ENCODE measurements at places on chromosomes 3 and 15.

DNA sequence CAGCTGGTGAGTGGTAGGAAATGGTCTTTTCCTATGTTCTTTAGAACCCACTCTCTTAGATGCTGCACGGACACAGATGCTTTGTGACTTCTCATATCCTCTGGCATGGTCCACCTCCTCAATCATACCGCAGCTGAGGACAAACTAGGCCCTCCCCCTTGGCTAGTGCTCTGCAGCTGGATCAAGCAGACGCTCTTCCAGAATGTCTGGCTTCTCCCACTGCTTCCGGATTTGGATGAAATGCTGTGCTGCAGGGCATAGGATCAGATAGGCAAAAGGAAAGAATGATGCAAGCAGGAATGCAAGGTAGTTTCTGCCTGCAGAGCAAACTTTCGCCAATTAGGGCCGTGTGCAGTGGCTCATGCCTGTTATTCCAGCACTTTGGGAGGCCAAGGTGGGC, 75.7 kb upstream of the SLC4A7 start:
- DNase-seq: no peak

GRCh38 chr15:78808550-78808949, 2.7 kb downstream of the ADAMTS7 start:
- DNase-seq: peak; percentile 51

- no peak for DNase-seq
These were observed 142.8 kb downstream of the NTRK3 start for GRCh38 chr15:88113613-88114308.

- DNase-seq: peak; percentile 46
These were observed 4.1 kb upstream of the GCSAM start for GRCh38 chr3:112136959-112137693.

DNA sequence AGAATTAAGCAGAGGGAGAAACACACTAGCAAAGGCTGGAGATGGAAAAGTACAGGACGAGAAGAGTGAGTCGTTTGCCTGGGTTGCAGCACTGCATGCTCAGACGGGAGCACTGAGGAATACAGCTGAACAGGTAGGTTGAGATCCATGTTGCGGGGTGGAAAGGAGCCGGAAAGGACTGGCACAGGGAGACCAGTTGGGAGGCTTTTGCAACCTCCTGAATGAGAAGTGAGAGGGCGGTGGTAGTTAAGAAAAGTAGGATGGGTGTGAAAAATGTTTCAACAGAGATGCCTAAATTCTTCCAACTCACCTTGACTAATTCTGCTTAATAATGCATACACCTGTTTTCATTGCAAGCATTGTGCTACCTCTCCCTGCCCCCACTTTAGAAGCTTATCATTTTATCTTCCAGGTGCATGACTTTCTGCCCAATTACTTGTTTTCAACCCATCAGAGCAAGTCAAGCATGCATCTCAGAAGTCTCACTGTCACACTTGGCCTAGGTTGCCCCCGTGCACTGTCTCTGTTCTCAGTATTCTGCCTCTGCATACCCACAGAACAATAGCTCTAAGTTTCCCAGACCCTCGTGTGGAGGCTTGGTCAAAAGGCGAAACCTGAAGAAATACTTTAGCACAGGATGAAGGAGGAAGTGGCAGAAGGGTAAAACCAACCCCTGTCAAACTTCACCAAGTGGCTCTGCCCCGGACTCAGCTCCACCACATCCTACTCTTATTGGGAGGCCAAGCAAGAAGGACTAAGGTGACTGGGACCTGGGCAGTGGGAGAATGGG, 199.3 kb upstream of the BCL6 start:
- no peak for DNase-seq

- no peak for DNase-seq
These were observed 599.5 kb upstream of the KCNMB2 start for GRCh38 chr3:177936721-177937120.

GRCh38 chr3:120113128-120114116, 19.2 kb upstream of the GSK3B start:
- DNase-seq: no peak

DNA sequence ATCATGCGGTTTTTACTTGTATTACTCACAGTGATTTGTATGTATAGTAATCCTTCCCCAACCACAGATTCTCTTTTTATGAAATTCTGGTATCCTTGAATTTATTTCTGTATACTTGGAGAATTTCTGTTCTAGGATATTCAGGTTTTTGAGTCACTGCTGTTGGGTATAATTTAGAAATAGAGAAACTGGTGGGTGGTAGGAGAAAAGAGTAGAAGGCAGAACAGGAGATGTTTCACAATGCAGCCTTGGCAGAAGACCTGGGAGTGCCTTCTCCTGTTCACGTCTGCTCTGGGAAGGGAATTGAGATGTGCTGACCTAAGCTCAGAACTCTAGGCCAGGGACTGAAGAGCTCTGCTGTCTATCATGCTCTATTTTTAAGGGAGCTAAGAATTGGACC, 193.6 kb downstream of the EPHB1 start:
- no peak for DNase-seq

DNA sequence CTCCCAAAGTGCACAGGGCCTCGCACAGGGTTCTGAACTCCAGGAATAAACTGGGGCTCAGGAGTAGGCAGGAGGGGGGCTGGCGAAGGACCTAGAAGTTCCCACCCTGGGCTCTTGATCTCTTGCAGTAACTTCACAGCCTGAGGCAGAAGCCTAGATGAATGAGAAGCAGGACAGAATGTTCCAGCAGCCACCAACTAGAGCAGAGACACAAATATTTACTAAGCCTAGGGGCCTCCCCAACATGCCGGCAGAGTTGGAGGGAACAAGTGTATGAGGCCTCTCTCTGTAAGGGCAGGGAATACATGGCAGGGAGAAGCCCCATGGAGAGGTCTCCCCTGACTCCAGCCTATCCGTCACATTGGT, 25.3 kb upstream of the C15orf39 start:
- DNase-seq: no peak

DNA sequence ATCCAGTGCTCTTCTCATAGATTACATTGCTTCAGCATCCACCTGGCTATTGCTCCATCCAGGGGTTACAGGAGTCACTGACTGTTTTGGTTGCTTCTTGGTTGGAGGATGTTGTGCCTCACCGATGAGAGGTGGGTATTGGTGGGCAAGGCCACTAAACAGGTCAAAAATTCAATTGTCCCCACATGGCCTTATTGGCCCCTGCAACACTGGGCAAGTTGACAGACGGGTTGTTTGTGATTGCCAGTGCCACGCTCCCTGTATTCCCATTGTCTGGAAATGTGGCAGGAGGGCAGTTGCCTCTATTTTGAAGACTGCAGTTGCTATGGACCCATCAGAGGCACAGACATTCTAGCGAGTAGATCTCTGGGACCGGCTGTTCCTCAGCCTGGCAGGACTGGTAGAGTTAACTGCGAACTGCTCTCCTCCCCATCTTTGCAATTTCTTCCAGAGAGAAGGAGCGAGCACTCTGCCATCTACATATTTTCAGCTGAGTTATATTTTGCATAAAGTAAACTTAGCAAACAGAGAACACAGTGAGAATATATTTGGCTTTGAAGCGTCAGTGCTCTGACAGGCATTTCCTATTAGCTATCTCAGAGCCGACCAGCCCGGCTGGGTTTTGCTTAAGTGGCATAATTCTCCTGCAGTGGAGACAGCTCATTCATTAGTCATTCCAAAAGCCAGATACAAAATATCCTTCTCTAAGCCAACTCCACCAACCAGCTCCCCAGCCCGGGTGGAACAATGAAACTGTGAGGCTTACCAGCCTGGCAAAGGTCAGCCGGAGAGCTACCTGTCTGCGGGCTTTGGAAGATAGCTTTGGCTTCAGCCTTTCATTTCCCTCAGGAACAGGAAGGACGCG, 26.0 kb upstream of the MAGEF1 start:
- DNase-seq: peak; percentile 5

- no peak for DNase-seq
These were observed 2.9 kb downstream of the FAM240A start for GRCh38 chr3:46615050-46615775.

DNA sequence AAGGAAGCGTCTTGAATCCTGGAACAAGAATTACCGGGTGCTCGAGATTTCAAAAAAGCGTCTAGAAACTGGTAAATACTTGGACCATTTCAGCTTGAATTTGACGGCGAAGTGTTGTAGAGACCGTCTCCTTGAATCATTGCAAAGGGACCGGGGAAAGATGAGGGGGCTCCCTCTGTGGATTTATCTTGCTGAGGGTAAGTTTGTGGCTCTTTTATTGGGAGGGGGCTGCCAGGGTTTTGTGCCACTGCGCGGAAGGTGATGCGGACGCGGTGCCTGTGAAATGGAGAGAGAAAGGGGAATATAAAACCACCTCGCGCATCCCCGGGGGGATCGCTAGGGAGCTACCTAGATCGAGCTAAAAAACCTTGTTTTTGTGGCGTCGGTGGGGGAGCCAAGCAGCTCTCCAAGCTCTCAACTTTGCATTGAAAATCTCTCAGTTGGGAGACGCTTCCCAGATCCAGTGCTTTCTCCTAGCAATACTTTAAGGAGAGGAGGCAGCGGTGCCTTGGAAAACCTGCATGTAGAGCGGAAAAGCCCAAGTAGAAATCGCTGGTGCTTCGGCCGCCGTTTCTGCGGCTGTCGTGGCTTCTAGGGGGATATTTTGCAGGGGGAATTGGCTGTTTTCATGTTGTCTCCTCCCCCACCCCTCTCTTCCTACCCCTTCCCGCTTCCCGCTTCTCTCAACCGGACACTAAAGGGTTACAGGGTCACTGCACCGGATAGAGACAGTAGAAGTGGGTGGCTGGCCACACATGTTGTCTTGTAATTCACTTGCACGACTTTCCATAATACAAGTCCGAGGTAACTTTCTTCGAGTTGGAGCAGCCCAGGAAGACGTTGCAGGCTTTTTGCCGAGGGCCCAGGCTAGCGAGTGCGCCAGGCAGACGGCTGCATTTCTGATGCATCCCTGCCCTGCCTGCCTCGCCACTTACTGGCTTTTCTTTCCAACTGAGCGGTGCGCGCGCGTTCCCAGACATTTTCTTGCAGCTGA, 187.6 kb downstream of the NLGN1 start:
- peak; percentile 36 for DNase-seq

GRCh38 chr3:140842984-140843649, 98.5 kb upstream of the SLC25A36 start:
- DNase-seq: no peak

GRCh38 chr15:45314960-45315359, 62.9 kb downstream of the SLC28A2 start:
- DNase-seq: no peak

DNA sequence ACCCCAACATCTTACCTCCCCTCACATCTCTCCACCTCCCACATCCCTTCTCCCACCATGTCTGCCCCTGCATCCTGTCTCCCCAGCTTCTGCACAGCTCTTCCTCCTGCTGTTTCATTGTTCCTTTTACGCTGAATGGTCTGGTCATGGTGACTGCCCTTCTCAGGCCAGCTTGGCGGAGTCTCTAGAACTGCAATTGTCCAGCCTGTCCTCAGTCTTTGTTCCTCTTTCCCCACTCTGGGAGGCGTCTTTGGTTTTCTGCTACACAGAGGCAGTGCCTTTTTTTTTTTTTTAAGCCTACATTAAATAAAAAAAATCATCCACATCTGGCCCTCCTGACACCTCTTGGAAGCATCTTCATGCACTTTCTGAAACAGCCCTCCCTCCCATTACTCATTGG, 49.1 kb upstream of the SEC22A start:
- no peak for DNase-seq

- no peak for DNase-seq
These were observed 41.4 kb downstream of the OSTN start for GRCh38 chr3:191240486-191240885.

GRCh38 chr3:10772271-10773161, 43.5 kb upstream of the SLC6A11 start:
- no peak for DNase-seq

GRCh38 chr3:192352142-192352541, 375.2 kb downstream of the FGF12 start:
- no peak for DNase-seq

- DNase-seq: no peak
These were observed 36.9 kb upstream of the CMSS1 start for GRCh38 chr3:99780749-99781148.

DNA sequence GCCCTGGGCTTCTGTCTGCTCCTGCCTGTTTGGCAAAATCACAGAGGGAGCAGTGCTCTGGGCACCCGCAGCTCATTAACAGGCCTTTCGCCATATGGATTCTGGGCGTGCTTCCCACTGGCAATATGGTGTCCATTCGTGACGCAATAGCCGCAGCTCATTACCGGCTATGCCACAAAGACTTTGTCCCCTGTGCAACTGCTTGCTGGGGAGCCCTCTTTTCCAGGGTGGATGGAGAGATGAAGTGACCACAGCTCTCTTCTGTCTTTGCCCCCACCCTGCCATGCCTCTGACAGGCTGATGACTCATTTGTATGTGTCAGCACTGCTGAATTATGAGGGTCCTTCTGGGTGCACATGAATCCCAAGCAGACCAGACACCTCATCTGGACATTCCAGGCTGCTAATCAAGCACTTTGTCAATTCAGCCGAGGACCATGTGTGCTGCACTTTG, 214.3 kb upstream of the FEZF2 start:
- DNase-seq: no peak

DNA sequence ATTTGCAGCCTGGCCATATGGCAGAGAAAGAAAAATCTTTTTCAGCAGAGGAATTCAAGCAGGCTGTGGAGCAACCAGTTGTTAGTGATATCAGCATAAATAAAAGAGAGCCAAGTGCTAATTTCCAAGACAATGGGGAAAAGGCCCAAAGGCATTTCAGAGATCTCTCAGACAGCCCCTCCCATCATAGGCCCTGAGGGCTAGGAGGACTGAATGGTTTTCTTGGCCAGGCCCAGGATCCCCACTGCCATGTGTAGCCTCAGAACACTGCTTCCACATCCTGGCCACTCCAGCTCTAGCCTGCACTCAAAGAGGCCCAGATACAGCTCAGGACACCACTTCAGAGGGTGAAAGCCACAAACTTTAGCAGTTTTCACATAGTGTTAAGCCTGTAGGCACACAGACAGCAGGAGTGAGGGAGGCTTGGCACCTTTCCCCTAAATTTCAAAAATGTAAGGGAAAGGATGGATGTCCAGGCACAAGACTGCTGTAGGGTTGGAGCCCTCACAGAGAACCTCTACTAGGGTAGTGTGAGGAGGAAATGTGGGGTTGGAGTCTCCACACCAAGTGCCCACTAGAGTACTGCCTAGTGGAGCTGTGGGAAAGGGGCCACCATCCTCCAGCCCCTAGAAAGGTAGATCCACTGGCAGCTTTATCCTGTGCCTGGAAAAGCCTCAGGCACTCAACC, 191.4 kb downstream of the TBL1XR1 start:
- no peak for DNase-seq

- DNase-seq: no peak
These were observed 1.3 kb downstream of the INKA1 start for GRCh38 chr3:49804141-49805041.
